Iris pigment epithelial cell (primary cell): ENCODE measurements at places on chromosomes 11 and 22.

DNA sequence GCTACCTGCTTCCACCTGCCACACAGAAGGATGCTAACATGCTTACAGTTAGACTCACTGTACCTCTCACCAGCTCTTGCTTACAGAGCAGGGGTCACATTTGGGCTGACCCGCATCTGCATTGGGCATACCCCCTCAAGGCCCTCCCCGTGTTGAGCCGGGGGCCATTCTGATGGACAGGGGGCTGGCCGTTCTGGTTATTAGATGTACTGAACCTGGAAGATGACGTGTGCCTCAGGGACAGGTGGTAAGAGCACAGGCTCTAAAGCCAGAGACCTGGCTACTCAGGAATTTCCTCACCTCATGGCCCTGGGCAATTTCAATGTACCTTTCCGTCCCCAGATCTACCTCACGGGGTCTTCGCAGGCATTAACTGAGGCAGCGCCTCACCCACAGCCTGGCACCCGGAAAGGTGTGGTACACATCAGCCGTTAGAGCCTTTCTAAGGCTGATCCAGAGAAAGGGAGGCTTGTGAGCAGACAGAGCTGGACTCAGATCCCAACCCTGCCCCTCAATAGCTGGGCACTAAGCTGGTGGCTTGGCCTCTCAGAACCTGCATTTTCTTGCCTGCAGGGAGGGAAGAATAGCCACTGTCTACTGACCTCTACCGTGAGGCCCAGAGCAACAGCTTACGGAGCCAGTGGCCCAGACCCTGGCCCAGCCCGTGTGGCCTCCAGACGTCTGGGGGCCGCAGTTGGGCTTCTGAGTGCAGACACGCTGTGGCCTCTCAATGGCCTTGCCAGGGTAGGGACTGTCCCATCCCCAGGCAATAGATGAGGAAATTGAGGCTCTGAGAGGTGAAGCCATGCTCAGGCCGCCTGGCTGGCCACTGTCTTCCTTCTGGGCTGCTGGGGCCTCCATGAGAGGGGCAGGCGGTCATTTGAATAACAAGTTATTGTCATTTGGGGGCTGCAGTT is 100.6 kb downstream of the MORC2 start:
- DNase-seq = no peak

GRCh38 chr11:44286268-44286880 is 23.6 kb downstream of the ALX4 start:
- DNase-seq = peak; percentile 42

DNA sequence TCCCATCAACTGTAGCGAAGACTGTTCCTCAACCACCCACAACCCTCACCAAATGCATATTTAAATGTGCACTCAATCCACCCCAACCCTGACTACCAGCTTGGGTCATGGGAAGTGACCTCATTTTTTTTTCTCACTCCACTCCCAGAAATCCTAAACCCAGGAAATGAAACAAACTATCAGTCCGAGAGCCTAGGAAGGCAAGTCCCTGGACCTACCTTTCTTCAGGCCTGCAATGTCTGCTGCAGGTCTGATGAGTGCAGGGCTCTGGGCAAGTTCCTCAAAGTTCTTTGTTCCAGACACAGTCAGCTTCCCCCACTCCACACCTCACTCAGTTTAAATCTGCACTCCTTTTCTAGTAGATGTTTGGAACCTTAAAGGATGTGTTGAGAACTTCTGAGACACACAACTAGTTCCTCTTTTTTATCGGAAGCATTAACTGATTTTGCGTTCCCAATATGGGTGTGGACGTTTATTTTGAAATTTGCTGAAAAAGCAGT is at the start of gene MS4A4E:
TSS of gene MS4A4E (minus strand) at position 398 of the 500 bp plus-strand sequence. CDS start 13,082 bp downstream, outside the sequence.
- DNase-seq = no peak

DNA sequence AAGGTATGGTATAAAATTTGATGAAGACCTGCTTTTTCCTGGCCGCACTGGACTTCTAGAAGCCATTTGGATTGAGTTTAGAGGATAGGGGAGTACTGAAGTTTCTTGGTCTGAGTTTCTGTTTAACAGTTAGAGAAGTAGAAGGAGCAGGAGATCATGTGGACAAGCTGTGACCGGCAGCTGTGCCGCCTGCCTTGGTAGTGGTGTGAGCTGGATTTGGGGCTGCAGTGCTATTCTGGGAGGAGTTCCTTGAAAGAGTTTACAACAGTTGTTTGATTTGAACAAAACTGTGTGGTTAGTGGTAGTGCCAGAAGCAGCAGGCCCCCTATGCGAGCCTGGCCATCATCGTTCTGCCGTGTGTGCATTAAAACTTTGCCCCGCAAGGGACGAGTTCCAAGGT is 105.2 kb downstream of the PDHX start:
- no peak for DNase-seq
